ENCODE measurements at places on chromosomes 12 and 14. TPM values are rescaled to one million over a fixed set of nuclear protein-coding genes. Genes with fewer than 3 reads are reported as not detected.

- peaks cover 40% of the 10 kb centered on the region for H3K4me1 ChIP-seq
- H3K27me3 ChIP-seq, result no peaks in the 10 kb centered on the region
- no peak for DNase-seq
- no peak overlapping the region for H3K27ac ChIP-seq
- no peak overlapping the region for H3K4me3 ChIP-seq
These were observed 261.7 kb upstream of the FOXN3 start for GRCh38 chr14:89678768-89679167.

- no peaks in the 10 kb centered on the region for H3K36me3 ChIP-seq
- peaks cover 49% of the 10 kb centered on the region for H3K4me1 ChIP-seq
- H3K4me3 ChIP-seq, result peak within 1 kb of the TSS; percentile 87
These were observed at the start of gene KTN1 for GRCh38 chr14:55579724-55580469. Gene KTN1 (plus strand): TSS chr14:55580207. CDS start chr14:55612049, 31,842 bp downstream.

GRCh38 chr12:124238886-124239285 lies 56.0 kb upstream of the RFLNA start:
- no peaks in the 10 kb centered on the region for H3K27me3 ChIP-seq
- H3K4me3 ChIP-seq, result no peak overlapping the region
- H3K4me1 ChIP-seq, result no peaks in the 10 kb centered on the region
- H3K36me3 ChIP-seq, result no peaks in the 10 kb centered on the region
- DNase-seq, result no peak
- H3K27ac ChIP-seq, result no peak overlapping the region

DNA sequence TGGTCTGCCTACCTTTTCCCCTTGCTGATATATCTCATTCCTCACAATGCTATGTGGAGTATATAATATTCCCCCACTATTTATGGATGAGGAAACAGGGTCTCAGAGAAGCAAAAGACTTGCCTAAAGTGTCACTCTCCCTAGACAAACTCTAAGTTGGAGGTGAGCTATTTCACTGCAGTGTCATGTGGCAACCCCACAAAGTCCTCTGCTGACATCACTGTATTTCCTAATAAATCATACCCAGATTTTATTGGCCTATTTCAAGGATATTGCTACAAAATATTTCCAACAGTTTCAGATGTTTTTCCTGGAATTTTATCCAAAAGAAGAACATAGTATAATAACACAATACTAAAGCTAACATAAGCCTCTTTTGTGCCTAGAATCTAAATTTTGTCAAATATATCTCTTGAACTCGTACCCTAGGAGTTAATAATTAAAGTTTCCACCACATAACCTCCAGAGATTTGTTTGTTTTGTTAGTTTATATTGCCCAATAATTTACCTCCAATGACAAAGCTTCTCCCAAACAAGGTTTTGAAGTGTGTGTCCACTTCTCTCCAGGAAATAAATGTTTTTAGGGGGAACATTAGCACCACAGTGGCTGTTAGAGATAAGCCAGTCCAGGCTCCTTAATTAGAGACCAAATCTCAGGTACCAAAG lies 215.1 kb downstream of the ASCL1 start:
- H3K36me3 ChIP-seq, result no peaks in the 10 kb centered on the region
- no peak overlapping the region for H3K27ac ChIP-seq
- no peaks in the 10 kb centered on the region for H3K27me3 ChIP-seq
- H3K4me1 ChIP-seq, result no peaks in the 10 kb centered on the region
- no peak overlapping the region for H3K4me3 ChIP-seq

- H3K4me1 ChIP-seq, result no peaks in the 10 kb centered on the region
- H3K4me3 ChIP-seq, result no peak overlapping the region
- no peaks in the 10 kb centered on the region for H3K27me3 ChIP-seq
- DNase-seq, result no peak
These were observed 27.0 kb downstream of the SERPINA3 start for GRCh38 chr14:94638961-94639817.

DNA sequence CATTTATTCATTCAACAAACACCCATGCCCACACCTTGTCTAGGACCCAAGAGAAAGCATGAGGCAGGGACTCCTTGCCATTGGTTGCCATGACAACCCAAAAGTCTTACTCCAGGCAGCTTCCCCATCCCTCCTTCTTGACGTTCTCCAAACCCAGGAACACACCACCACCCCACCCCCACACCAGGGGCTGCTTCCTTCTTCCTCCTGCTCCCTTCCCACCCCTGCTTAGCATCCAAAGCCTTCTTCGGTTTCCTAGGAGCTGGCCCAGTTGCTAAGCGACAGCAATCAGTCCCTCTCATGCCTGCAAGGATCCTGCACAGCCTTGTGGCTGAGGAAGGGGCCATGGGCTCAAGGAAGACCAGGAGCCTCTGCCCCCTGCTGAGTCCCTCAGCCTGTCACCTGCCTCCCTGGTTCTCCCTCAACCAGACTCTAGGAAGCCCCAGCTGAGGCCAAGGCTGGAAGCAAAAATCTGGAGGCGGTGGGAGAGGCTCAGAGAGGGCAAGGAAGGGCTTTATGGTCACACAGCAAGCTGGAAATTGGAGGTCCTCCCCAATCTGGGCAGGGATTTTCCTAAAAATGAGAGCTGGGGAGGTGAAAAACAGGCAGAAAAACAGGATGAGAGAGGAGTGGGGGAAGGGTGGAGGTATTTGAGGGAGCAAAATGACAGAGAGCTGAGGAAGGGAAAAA lies 15.4 kb downstream of the RASAL1 start:
- no peaks in the 10 kb centered on the region for H3K27me3 ChIP-seq
- DNase-seq, result no peak
- no peak overlapping the region for H3K27ac ChIP-seq
- no peaks in the 10 kb centered on the region for H3K4me1 ChIP-seq
- no peak overlapping the region for H3K4me3 ChIP-seq

DNA sequence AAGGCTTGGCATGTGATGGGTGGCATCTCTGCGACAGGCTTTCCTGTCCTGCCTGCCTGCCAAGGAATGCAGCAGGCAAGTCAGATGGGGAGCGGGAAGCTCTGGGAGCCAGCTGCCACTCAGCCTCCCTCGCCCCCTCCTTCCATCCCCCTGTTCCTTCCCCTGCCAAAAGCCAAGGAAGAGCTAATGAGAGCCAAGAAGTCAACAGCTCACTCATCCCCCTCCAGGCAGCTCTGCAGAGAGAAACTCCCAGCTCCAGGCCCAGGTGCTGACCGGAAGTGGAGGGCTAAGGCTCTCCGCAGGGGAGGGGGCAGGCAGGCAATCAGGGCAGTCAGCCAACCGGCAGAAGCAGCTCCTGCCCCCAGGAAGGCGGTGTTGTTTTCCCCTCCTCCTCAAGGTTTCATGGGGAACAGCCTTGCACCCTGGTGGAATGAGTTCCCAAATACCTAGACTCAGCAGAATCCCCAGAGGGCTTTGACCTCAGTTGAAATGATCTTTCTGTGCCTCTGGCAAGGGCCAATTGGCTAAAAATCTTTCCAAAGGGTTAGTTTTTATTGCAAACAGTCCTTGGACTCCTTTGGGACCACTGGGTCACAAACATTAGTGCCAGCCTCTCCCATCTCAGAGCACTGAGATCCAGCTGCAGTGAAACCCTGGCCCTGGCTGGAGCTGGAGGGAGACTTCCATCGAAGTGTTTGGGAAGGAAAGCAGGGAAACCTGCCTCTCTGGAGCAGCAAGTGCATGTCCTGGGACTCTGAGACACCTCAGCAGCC lies 349.1 kb downstream of the DPF3 start:
- DNase-seq, result no peak
- H3K27ac ChIP-seq, result no peak overlapping the region
- H3K4me3 ChIP-seq, result no peak overlapping the region
- H3K4me1 ChIP-seq, result no peaks in the 10 kb centered on the region

GRCh38 chr12:29970501-29970900 lies 186.8 kb upstream of the TMTC1 start:
- no peaks in the 10 kb centered on the region for H3K4me1 ChIP-seq
- DNase-seq, result no peak
- no peaks in the 10 kb centered on the region for H3K36me3 ChIP-seq
- H3K27me3 ChIP-seq, result no peaks in the 10 kb centered on the region

GRCh38 chr14:58540749-58541632 lies 96.8 kb upstream of the DACT1 start:
- H3K4me1 ChIP-seq, result no peaks in the 10 kb centered on the region
- no peak overlapping the region for H3K4me3 ChIP-seq
- H3K27ac ChIP-seq, result no peak overlapping the region
- H3K36me3 ChIP-seq, result no peaks in the 10 kb centered on the region

DNA sequence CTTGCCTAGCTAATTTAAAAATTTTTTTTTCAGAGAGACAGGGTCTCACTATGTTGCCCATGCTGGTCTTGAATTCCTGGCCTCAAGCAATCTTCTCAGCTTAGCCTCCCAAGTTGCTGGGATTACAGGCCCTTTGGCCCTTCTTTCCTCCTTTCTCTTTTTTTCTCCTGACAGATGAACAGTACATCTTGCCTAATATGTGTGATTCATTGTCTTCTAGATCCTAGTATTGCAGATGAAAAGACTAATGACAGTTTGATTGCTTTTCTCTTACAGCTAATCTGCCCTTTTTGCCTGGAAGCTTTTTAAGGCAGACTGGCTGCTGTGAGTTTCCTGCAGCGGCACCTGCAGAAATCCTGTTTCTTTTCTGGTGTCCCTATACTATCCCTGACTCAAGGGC lies 12.0 kb downstream of the DEPDC4 start:
- no peaks in the 10 kb centered on the region for H3K4me1 ChIP-seq
- H3K27ac ChIP-seq, result no peak overlapping the region
- no peak for DNase-seq
- no peak overlapping the region for H3K4me3 ChIP-seq
- H3K27me3 ChIP-seq, result no peaks in the 10 kb centered on the region

DNA sequence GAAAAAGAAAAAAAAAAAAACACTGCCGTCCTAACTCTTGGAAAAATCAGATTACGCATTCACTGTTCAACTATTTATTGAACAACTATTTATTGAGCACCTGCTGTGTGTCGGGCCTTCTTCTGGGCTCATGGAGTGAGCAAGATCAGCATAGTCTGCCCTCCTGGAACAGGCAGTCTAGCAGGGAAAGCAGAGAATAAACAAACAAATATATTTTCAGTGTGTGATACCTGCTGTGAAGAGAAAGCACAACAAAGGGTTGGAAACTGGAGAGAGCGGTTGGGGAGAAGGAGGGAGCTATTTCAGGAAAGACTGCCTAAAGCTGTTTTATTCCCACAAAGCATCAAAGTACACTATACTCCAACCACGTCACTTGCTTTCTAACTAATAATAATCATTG lies 10.8 kb downstream of the PROX2 start:
- no peak for DNase-seq
- H3K27me3 ChIP-seq, result no peaks in the 10 kb centered on the region
- H3K4me3 ChIP-seq, result no peak overlapping the region

- no peak overlapping the region for H3K4me3 ChIP-seq
- H3K36me3 ChIP-seq, result peaks cover 22% of the 10 kb centered on the region
- H3K4me1 ChIP-seq, result no peaks in the 10 kb centered on the region
- no peak overlapping the region for H3K27ac ChIP-seq
These were observed 9.0 kb downstream of the PUS1 start for GRCh38 chr12:131938082-131938481.

- no peaks in the 10 kb centered on the region for H3K4me1 ChIP-seq
- no peak overlapping the region for H3K4me3 ChIP-seq
- H3K27ac ChIP-seq, result no peak overlapping the region
- H3K27me3 ChIP-seq, result no peaks in the 10 kb centered on the region
- DNase-seq, result no peak
These were observed 283 bp downstream of the LMO3 start for GRCh38 chr12:16605642-16606116.

DNA sequence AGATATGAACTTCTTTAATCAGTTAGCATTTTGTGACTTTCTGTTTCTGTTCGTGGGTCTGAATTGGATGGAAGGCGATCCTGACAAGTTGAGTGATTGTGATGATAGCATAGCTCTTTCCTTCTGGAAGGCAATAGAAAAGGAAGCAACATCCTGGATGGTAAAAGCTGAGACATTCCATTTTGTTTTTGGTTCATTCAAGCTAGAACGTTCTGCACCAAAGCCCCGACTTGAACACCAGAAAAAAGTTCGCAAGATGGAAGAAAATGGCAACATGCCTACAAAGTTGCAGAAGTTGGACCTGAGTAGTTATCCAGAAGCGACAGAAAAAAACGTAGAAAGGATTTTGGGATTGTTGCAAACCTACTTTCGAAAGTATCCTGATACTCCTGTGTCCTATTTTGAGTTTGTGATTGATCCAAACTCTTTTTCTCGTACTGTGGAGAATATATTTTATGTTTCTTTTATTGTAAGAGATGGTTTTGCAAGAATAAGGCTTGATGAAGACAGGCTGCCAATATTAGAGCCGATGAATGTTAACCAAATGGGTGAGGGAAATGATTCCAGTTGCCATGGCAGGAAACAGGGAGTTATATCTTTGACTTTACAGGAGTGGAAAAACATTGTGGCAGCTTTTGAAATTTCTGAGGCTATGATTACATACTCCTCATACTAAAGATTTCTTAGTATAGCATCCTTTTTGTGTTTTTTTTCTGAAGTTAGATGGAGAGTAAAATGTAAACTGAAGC lies 896 bp downstream of the EID3 start:
- DNase-seq, result no peak
- no peaks in the 10 kb centered on the region for H3K27me3 ChIP-seq
- peaks cover 41% of the 10 kb centered on the region for H3K4me1 ChIP-seq
- H3K36me3 ChIP-seq, result no peaks in the 10 kb centered on the region

- H3K4me1 ChIP-seq, result peaks cover 23% of the 10 kb centered on the region
- H3K27me3 ChIP-seq, result peaks cover 19% of the 10 kb centered on the region
- DNase-seq, result peak; percentile 5
- no peak overlapping the region for H3K27ac ChIP-seq
These were observed 467 bp downstream of the KCNK13 start for GRCh38 chr14:90062127-90062794.

DNA sequence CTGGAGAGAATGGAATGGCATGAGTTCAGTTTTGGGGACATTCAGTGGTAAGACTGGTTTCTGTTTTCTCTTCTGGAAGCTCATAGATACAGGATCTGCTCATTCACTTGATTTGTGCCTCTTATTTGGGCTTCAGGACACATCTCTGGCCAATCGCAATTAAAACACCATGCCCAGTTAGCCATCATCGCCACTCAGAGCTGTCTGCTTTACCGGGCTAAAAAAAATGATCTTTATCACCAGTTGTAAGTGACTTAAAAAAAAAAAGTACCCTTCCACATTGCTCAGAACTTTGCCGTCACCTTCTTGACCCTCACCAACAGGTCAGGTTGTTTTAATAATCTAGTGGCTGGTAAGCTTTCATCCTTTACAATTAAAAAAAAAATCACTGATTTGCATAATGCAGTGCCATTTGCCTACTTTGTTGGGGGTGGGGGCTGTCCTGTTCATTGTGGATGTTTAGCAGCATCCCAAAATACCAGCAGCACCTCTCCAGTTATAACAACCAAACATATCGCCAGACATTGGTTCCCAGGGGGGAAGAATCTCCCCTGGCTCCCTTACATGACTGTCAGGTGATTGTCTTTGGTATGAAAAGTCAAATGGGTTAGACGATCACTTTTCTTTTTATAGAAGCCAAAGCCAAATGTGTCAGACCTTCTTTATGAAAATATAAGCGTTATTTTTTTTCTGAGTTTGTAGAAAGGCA lies 150.1 kb downstream of the PRKCH start:
- peak overlapping the region; percentile 49 for H3K4me3 ChIP-seq
- peaks cover 16% of the 10 kb centered on the region for H3K36me3 ChIP-seq
- DNase-seq, result no peak

PROX2 gene
- not detected for total RNA-seq

ENDOU gene
- total RNA-seq, result not detected

MYH6 gene
- total RNA-seq, result not detected

All from CD4-positive, alpha-beta memory T cell (primary cell).